ENCODE measurements at places on chromosomes 4 and X.

DNA sequence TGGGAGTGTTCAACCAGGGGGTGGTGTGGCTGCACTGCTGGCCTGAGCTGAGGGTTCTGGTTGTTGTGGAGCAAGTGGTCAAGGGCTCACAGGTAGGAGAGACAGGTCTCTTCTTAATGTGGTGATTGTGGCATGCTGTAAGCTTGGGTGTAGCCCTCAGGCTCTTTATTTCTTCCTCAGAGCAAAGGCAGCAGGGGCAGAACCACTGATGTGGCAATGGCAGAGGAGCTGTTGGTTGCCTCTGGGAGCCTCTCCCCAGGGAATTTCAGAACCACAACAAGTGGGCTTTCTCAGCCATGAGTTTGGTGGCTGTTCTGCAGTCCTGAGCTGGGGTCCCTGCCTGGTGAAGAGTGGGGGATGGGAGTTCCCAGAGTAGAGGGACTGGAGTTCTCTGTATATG lies 1017.2 kb downstream of the SH3BGRL start:
- no peak for DNase-seq

DNA sequence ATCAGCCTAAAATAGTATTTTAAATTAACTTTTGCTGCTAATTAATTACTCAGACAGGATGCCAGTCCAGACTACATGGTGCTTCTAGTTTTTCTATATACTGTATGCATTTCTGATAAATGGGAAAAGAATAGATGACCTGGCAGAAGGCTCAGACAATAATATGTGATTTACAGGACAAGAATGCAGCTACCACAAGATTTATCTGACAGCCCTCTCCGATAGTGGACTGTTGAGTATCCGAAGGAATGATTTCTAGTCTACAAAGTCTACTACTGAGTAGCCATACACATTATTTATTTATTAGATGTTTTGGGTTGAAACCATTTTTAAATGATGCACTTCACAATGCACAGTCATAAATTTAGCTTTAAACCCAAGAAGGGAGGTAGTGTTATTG lies 212.8 kb downstream of the MAB21L2 start:
- DNase-seq = no peak

GRCh38 chr4:21507439-21507838 lies 441.1 kb downstream of the KCNIP4 start:
- DNase-seq = no peak

GRCh38 chrX:18026166-18026565 lies 165.1 kb upstream of the RAI2 start:
- no peak for DNase-seq

DNA sequence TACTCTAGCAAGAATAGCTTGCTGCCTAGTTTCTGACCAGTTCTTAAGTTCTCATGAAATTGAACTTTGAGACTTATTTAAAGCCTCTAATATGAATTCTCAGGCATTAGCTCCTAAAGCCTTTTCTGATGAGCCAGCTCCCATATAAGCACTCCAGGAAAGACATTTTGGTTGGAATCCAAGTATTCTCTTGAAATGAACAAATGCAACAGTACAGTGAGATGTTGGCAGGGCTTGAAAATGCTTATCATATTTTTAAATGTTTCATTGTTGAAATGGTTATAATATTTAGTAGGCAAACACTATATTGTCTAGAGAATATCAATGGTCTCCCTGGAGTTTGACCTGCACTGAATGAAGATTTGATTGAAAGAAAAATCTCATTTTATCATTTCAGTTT lies 240.3 kb downstream of the ANK2 start:
- DNase-seq = no peak

- no peak for DNase-seq
These were observed 582.4 kb downstream of the FAM133A start for GRCh38 chrX:94256396-94256795.

- no peak for DNase-seq
These were observed 148.1 kb upstream of the EOLA2 start for GRCh38 chrX:150086371-150086770.

- no peak for DNase-seq
These were observed 48.6 kb downstream of the BMPR1B start for GRCh38 chr4:94806376-94806775.

GRCh38 chrX:36626898-36627297 lies 381.3 kb upstream of the FAM47C start:
- DNase-seq = no peak

GRCh38 chr4:158964114-158964727 lies 138.7 kb upstream of the RAPGEF2 start:
- DNase-seq = no peak

DNA sequence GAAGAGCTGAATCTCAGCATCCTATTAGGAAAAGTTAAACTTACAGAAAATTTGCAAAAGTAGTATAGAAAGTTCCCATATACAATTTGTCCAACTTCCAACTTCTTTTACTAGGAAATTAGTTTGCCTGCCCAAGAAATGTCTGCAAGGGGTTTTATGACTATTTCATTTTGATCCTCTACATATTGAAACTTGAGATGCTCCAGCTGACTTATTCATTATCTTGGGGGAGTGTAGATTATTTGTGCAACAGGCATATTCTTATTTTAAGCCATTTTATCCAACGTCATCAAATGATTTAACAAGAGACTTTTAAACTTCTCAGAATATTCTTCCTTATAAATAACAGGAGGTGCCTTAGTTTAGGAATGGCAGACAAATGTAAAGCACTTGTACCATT lies 317.1 kb upstream of the FTHL17 start:
- no peak for DNase-seq

All from kidney (tissue), 22 donors.